ENCODE measurements at places on chromosomes 13 and 19.

DNA sequence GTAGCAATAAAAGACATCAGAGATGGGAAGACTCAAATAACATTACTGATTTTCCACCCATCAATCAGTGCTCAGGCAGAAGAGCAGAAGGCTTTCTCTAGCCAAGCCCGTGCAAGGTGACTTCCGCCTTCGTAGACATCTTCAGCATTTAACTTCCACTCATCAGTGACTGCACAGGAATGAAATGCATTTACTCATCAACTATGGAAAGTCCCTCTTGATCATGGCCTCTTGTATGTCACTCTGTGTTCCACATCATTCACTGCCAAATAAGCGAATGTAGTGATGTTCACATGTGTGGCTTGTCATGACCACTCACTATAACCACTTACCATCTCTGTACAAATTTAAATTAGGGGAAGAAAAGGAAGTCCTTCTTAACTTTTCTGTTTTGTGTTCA, 49.4 kb downstream of the SACS start:
- DNase-seq = no peak

GRCh38 chr19:13840305-13841085, 36.4 kb upstream of the NANOS3 start:
- DNase-seq = no peak

GRCh38 chr19:34963573-34964406, at the start of gene ZNF792:
Gene ZNF792 (minus strand): TSS chr19:34964229. CDS start chr19:34963662, 567 bp downstream.
- peak; percentile 54 for DNase-seq

GRCh38 chr13:37788346-37788745, 81.2 kb downstream of the TRPC4 start:
- DNase-seq = no peak

GRCh38 chr19:20964798-20965197, 41.7 kb downstream of the ZNF85 start:
- DNase-seq = no peak

GRCh38 chr13:51267622-51268021, 45.4 kb downstream of the FAM124A start:
- DNase-seq = no peak

- DNase-seq = no peak
Measured at GRCh38 chr13:97568850-97569249, 134.9 kb downstream of the RAP2A start.

GRCh38 chr13:37484056-37484455, 114.5 kb downstream of the POSTN start:
- no peak for DNase-seq

DNA sequence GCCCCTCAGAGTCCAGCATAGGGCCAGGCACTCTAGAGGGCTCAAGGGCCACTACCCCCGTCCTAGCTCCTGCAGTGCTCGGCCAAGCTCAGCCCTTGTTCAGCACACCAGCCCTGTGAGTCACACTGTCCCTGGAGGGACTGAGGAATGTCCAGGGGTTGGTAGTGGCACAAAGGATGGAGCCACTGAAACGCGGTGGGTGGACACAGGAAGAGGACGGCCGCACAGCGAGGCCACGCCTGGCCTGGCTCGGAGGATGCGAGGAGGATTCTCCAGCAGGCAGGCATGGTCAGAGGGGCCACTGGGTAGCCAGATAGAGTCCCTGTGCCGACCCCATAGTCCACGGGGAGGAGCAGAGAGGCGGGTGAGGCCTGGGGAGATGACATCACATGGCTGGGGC, 45.7 kb downstream of the C1QTNF9 start:
- no peak for DNase-seq

GRCh38 chr19:13906521-13906904, 512 bp downstream of the CC2D1A start:
- no peak for DNase-seq

DNA sequence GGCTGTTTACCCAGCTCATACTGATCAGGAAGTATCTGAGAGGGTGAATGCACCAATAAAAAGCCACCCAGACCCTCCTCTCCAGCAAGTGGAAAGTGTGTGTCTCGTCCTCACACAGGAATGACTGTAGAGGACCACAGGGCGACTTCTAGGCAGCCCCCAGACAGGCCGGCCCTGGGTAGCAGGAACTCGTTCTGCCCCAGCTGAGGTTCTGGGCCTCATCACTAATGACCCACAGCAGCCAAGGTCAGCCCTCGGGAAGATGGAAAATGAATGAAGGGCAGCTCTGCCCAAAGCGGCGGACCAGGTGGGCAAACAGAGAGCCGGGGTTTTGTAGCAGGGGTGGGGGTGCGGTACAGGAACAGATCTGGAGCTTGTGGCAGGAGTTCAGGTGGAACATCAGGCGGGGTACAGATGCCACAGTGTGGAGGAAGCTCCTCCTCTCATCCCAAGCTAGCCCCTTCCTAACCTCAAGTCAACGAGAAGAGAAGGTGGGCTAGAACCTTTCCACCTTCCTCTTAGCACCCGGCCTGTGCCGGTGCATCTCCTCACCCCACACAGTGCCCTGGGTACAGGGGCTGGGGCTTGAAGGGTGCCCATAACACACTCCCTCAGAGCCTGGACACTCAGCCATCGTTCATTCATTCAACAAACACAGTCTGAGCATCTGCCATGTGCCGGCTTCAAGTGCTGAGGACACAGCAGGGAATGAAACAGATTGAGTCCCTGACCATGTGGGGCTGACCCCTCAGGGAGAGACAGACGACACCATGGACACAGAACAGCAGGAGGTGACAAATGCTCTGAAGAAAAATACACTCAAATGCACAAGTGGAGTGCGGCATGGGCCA, 36.2 kb downstream of the RFX2 start:
- DNase-seq = no peak

- peak; percentile 93 for DNase-seq
Measured at GRCh38 chr19:58519355-58520256, at the start of gene ZBTB45. Gene ZBTB45 (minus strand): TSS chr19:58519810. CDS start chr19:58517673, 2,137 bp downstream.

- DNase-seq = no peak
Measured at GRCh38 chr19:9868983-9869617, 34.0 kb downstream of the PIN1 start.

- DNase-seq = no peak
Measured at GRCh38 chr19:51724543-51724942, 752 bp upstream of the HAS1 start.

DNA sequence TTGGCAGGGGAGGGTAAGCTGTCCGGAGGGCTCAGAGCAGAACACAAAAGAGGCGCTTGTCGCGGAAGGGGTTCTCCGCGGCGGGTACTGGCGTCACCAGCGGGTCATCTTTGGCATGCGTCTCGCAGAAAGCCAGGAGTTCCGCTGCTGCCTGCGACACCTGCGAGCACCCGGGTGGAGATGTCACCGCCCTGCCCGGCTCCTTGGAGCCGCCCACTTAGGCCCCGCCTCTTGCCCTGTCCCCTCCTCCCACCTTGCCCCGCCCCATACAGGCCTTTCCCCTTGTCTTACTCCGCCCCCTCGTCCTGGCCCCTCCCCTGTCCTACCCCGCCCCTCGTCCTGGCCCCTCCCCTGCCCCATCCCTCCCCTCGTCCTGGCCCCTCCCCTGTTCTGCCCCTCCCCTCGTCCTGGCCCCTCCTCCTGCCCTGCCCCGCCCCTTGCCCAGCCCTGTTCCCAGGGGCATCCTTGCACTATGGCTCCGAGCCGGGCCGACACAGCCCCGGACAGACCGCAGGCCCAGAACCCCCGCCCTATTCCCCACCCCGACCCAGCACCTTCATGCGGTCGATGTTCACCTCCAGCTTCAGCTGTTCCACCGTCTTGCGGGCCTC, 1.9 kb downstream of the GNG8 start:
- DNase-seq = peak; percentile 94

DNA sequence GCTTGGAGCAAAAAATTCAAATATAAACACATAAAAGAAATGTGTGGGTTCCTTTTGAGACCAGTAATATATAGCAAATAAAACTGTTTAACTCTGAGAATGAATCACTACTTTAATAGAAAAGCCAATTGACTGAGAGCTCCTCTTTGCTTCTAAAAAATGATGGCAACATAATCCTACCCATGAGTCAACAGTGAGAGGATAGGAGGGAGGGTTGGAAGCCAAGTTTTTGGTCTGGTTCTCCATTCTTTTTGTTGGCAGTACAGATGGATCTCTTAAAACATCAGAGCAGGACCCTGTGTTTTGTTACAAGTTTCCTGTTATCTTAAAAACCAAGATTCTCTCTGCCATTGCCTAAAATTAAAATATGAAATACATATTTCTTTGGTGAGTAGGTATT, 50.0 kb upstream of the POSTN start:
- DNase-seq = no peak

GRCh38 chr19:43534816-43535761, 2.1 kb downstream of the ZNF575 start:
- DNase-seq = peak; percentile 73

- DNase-seq = no peak
Measured at GRCh38 chr13:93262729-93263345, 36.2 kb downstream of the GPC6 start.

- DNase-seq = no peak
Measured at GRCh38 chr13:47144782-47145181, 247.9 kb upstream of the HTR2A start.

DNA sequence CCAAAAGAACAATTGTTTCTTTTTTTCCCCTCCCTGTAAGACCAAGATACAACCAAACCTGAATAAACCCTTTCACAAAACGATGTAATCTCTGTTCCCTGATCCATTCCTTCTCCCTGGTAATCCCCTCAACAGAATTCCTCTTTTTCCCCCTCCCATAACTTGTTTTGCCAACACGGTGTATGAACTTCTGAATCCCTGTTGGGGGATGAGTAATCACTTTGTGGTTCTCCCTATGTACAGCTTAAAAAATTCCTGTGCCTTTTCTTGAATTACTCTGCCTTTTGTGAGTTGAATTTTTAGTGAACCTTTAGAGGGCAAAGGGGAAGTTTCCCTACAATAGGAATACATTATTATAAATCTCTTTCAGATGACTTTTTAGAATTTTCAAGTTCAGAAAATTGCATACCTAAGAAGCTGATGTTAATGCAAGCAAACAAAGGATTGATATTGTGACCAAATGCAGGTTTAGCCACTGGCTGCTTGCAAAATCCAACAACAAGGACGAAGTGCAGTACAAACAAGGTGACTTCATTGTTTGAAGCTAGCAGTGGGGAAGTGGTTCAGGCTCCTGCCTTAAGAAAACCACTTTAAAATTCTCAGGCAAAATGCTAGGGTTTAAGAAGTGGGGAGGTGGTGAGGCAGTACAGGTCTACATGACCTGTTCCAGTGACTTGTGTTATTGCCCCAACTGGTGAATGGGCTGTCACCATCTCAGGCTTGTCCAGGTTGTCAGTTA, 15.0 kb upstream of the EPSTI1 start:
- no peak for DNase-seq

GRCh38 chr13:80379245-80379644, 38.3 kb upstream of the SPRY2 start:
- no peak for DNase-seq

DNA sequence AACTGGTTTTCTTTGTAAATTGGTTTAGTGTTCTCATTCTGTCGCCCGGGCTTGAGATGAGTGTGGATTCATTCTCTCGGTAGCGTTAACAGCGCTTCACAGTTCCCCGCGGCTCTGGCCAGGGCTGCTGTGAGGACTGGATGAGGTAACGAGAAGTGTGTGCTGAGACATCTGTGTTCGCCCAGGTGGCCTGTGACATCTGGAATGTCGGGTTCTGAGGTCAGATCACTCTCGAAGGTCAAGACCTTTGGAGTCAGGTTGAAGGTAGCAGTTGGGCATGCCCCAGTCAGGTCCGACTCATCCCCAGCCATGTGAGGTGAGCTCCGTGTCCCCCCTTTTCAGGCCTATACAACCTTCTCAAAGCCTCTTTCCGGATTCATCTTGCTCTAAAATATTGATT, 13.4 kb upstream of the TUBGCP3 start:
- no peak for DNase-seq

- DNase-seq = no peak
Measured at GRCh38 chr13:82344867-82345266, 1537.4 kb downstream of the SLITRK1 start.

- DNase-seq = no peak
Measured at GRCh38 chr19:23436944-23437343, 41.7 kb upstream of the ZNF91 start.

DNA sequence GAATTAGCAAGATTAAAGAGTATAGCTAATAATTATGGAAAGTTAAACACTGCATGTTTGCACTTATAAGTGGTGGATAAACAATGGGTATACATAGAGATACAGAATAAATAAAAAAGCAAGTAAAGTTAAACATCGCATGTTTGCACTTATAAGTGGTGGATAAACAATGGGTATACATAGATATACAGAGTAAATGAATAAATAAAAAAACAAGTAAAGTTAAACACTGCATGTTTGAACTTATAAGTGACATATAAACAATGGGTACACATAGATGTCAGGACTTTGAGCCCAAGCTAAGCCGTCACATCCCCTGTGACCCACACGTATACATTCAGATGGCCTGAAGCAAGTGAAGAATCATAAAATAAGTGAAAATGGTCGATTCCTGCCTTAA, 1533.3 kb upstream of the SPRY2 start:
- no peak for DNase-seq

DNA sequence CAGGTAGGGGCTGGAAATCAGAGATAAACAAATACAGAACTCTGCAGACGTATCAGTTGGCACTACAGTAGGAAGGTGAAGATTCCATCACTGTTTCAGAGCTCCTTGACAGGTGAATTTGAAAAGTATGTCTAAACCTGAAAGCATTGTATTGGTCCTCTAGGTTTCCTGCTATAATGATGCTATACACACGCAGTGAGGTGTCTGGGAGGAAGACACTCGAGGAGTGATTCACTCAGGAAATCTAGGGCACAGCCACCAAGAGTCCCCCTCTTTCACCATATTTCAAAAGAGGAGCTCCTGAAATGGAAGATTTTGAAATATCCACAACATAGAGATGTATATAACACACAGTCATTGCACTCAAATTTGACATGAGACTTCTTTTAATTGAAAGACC, 331.0 kb upstream of the DACH1 start:
- DNase-seq = no peak

GRCh38 chr19:58010507-58010906, 7.9 kb upstream of the ZNF606 start:
- DNase-seq = no peak

DNA sequence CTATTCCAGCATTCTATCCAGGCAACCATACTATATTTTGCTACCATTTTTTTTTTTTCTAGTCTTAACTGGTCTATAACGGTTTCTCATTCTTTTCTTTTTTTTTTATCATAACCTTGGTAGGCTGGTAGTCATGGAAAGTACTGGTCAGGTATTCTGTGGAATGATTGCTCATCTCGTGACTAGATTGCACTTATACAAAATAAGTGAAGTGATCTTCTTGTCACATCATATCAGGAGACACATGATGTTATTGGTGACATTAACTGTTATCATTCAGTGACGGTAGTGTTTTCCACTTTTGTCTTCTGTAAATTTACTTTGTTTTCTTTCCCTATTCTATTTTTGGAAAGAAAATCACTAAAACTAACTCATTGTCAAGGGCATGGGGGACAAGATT, 239.3 kb upstream of the SLITRK6 start:
- no peak for DNase-seq

DNA sequence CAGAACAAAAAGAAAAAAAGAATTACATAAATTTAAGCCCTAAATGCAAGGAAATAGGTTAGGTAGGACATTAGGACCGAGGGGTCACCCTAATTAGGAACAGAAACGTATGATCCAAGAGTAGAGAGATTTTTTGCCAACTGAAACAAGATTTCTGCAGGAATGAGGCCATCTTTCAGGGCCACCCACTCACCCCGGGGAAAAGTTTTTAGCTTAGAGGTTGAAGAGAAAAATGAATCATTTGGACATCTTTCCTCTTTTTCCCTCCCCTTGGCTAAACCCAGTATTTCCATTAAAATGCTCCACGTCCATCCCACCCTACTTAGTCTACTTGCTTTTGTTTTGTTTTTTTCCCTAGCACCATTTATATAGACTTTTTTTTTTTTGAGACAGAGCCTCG, 10.6 kb upstream of the PNMA8A start:
- DNase-seq = peak; percentile 62

Data from uterus (tissue), 4 donors.